ENCODE measurements at places on chromosomes 11 and 22.

DNA sequence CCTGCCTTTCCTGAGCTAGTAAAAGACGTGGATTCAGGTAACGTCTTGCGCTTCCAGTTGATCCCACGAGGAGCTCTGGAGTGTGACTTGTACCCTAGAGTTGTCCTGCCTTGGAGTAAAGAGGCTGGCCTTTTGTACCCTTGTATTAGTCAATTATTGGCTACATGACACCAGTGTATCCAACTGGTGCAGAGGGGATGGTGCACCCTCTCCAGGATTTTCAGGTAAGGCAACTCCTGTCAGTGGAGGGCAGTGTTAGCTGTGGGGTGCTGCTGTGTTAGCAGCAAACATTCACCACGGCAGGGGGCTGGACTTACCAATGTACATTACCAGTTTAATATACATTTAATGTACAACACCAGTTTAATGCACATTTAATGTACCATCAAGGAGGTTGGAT is 233.5 kb downstream of the MIAT start:
- no peak for DNase-seq

DNA sequence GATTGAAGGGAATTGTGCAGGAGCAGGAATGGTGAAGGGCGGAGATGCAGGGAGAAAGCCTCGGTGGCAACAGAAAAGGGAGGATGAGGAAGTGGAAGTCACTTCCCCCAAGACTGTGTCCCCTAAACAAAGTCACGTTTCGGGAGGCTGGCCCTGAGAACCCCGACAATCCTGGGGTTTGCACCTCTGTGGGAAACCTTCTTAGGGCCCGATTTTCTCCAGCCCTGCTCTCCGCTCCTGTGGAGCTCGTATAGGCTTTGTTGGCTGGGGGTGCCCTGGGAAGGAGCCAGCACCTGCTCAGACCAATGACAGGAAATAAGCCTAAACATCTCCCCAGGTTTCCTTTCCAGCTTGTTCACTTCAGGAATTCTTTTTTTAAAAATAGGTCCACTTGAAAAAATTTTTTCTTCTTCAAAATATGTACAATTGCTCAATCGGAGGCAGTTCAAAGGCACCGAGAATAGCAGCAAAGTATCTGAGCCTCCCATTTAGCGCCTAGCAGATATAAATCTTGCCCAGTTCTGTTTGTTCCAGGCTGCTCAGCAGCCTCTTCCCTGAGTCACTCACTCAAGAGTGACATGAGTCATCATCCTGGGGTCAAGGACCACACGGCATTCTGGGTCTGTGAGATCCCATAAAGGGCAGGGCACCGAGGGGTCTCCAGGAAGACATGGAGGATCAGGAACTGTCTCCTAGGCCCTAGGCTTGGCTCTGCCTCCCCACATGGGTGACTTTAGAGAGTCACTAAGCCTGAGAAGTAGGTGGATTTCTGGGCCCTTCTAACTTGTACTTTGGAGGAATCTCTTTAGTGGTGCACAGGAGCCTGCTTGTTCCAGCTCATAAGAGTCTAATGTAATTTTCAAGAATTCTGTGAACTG is 34.0 kb downstream of the IRAG1 start:
- no peak for DNase-seq

DNA sequence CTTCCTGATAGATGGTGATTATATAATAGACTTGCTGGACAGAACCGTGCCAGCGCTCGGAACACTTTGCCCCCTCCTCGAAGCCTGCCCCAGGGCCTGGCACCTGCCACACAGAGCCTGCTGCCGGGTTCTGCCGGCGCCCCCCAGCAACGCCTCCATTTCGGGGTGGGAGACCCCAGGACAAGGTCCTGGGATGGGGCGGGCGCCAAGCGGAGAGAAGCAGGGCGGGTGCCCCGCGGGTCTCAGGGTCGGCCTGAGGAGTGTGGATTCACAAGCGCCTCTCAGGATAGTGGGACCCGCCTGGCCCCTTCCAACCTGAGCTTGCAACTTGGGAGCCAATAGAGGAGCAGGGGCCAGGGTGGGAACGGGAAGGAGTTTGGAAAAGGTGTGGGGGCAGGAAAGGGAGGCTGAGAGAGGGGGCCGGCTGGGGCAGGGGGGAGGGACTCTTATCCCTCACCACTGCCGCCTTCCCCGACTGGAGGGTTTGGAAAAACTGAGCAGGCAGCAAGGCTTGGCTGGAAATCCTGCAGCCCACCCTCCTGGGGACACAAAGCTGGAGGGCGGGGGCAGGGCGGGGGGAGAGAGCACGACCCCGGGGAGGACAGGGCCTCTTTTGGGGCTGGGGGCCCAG is 3.3 kb upstream of the BCL9L start:
- peak; percentile 68 for DNase-seq

DNA sequence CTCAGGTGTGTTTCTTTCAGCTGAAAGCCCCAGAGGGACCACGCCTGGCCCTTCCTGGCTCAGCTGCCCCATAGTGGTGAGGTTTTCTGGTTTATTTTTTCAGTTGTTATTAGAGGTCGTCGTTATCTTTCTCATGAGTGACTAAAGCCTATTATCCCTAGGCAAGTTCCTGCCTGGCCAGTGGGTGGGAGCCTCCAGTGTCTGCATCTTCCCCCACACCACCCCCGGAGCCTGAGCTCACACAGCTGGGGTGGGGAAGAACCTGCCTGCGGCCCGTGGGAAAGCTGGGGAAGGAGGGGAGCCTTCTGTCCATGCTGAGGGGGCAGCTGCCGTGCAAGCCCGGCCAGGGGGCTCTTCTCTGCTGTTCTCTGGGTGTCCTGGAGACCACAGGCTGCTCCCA is 24.3 kb upstream of the PPFIA1 start:
- no peak for DNase-seq

DNA sequence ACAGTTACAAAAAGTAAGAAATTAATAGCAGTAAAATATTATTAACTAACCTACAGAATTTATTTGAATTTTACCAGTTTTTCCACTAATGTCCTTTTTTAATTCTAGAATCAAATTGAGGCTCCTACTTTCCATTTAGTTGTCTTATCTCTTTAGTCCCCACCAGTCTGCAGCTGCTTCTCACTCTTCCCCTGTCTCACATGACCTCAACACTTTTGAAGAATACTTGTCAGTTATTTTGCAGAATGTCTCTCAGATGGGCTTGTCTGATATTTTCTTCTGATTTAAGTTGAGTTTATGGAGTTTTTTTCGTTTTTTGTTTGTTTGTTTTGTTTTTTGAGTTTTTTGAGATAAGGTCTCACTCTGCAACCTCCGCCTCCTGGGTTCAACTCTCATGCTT is 74.3 kb upstream of the ADORA2A start:
- DNase-seq = no peak

DNA sequence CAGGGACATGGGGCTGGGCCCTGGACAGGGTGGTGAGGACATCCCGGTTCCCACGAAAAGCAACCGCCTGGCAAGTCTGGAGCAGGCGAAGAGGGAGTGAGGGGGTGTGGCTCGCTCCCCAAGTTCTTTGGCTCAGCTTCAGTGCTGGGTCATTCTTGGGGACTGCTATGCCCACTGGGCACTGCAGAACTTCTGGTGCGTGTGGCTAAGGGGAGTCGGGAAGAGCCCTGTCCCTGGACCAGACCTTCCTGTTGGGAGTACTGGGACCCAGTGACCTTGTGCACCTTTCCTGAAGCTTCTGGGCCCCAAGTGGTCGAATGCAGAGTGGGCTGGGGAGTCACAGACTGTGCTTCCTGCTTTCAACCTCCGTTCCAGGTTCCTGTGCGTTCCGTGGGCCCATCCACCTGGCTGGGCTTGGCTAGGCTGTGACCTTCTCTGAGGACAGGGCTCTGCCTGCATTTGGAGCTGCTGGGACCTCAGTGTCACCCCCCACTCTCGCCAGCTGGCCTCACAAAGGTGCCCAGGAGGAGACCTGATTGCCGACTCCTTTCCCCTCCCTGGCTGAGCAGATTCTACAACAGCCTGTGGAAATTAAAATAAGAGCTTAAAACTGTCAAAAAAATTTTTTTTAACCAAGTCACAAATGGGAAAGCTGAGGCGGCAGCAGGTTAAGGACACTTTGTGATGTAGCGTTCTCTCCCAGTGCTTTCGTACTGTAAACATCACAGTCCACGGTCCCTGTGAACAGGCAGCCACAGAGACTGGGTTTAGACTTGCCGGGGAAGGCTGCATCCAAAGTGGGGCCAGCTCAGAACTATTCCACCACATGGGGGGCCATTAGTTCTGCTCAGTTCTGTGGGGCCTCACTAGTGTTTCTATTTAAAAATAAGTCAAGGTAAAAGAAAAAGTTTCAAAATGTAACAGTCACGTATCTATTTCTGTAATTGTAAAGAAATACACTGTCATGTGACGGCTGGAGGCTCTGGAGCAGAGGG is 63.8 kb upstream of the WNT7B start:
- no peak for DNase-seq

DNA sequence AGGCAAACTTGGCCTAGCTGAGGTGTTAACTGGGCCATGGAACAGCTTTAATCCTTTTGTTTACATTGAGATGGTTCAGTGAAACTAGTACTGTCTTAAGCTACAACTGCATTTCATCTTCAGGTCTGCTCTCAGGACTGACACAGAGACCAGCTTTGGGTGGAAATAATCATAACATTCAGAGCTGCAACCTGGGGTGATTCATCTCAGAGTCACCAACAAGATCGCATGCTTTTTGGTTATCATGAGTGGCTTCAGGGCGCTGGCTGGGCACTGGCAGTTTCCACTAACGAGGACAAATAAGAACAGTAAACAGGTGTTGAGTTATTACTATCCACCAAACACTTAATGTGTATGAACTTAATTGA is 60.9 kb upstream of the PAX6 start:
- no peak for DNase-seq

DNA sequence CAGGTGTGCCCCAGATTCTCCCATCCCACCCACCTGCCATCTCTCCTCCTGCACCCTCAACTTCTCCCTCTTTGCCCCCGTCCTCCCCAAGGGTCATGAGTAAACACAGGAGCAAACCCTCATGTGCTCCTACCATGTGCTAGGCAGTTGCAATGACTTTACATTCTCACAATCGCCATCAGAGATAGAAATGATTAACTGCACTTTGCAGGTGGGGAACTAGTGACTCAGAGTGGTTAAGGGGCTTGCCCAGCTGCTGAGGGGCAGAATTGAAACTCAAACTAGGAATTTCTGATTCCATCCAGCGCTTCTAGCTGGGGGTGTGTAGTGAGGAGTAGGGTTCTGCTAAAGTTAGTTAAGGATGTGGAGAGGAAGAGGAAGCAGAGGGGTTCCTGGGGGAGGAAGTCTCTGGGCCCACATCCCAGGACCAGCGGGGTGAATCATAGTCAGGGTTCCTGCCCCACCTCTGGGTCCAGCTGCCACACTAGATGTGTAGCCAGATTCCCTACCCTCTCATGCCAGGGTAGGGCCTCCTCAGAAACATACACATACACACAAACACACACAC is 16.0 kb upstream of the PRG2 start:
- no peak for DNase-seq

DNA sequence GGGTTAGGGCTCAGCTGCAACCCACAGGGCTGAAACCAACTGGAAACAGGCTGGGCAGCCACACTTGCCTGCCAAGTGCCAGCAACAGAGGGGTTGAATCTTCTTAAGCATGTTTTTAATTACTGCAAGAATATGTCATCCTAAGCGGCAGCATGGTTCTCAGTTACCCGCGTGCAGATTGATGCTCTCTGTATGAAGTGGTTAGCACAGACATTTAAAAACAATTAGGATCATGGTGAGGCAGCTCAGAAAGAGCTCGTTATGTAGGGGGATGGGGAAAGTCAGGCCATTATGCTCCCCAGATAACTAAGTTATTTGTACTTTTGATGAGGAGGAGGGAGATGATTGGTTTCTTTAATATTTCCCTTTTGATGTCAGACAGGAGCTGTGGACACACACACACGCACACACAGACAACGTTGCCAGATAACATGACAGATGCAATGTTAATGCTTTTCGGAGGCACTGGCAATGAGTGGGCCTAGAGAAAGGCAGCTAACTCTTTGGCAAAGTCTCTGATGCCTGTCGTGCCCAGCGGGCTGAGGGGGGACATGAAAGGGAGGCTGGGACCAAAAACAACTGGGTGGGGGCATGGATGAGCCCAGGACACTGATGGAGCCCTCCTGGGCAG is 389.7 kb downstream of the NXPE2 start:
- DNase-seq = peak; percentile 60

GRCh38 chr11:75279273-75279672 is 38.7 kb downstream of the TPBGL start:
- no peak for DNase-seq

- DNase-seq = no peak
Observed at GRCh38 chr11:21447871-21448270, 745.0 kb upstream of the ANO5 start.

- DNase-seq = no peak
Observed at GRCh38 chr22:33897448-33897835, 22.8 kb downstream of the LARGE1 start.

DNA sequence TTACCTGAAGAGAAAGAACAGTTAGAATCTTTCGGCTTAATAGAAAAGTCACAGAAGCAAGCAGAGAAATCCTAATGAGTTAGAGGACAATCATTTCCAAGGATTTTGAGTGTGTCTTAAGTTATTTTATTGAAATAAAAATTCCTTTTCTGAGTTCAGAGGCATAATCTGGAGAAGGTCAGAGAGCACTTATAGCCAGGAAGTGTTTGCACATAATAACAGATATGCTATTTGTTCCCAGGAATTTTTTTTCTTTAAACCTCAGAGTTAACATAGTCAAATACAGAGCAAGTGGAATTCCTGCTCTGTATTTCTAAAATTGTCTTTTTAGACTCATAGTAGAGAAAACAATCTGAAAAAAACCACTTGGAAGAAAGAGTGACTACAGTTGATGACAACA is 74.3 kb downstream of the SNX19 start:
- DNase-seq = no peak

DNA sequence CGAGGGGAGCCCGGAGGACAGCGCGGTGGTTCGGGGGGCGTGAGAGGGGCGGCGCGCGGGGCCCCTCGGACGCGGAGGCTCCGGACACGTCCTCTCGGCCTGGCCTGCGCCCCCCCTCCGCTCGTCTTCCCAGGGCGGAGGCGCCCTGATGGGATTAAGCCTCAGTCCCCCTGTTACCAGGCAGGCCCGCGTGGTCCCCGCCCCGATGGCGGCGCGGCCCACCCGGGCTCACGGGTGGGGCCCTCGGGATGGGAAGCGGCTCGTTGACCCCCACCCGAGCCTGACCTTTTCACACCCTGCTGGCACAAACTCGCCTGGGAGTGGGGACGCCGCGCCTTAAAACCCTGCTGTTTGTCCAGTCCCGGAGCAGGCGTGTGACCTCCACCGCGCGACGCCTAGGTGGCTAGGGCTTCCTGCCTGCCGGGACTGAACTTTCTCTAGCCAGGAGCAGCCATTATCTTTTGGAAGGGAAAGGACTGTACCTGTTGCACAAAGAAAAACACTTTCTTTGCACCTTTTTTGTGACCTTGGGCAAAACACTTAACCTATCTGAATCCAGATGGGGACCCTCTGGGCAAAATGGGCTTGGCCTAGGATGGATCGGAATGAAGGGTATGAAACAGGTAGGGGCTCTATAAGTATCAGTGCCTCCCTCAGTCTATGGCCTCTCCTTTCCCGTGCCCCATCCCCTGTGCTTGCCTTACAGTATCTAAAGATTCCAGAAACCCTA is 1.0 kb downstream of the KIAA1671 start:
- no peak for DNase-seq

GRCh38 chr22:17810570-17811116 is 36.4 kb upstream of the BID start:
- DNase-seq = no peak

Data from NCI-H446 (cell line).